ENCODE measurements at places on chromosomes 4 and X.

GRCh38 chrX:71111921-71112431, 599 bp upstream of the IL2RG start:
- no peak for DNase-seq

GRCh38 chr4:70954032-70954431, 39.4 kb upstream of the DCK start:
- no peak for DNase-seq

DNA sequence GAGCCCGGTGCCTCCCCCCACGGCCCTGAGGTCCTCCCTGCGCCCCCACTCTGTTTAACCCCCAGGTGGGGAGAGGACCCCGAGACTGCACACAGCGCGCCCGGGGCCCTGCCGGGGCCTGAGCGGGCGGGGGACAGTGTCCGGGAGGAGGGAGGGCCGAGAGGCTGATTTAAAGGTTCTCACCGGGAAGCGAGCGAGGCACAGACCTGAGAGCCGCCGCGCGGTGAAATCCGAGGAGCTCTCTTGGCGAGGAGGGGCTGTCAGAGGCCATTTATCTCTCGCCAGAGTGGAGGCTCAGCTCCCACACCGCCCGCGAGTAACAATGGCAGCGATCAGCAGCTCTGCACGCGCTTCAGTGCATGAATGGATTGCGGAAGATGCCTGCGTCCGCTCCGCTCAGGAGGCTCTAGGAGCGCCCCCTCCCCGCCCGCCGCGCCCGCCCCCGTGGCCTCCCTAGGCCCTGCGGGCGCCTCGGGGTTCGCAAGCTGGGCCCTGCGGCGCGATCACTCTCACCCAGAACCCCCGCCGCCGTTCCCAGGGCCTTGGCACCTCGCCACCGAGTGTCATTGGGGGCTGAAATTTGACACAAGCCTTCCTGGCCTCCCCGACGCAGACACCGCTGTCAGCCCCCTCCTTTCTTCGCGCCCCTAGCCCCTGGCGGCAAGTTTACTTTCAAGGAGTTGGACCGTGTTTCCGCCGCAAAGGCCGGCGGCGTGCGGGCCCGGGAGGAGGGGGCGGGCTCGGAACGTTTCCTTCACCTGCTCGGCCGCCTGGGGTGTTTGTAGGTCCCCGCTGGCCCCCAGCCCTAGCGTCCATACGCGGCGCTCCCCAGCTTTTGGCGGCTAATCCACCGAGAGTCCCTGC, 48.7 kb upstream of the BCOR start:
- DNase-seq: no peak

GRCh38 chr4:120052856-120053255, 13.8 kb downstream of the MAD2L1 start:
- no peak for DNase-seq

DNA sequence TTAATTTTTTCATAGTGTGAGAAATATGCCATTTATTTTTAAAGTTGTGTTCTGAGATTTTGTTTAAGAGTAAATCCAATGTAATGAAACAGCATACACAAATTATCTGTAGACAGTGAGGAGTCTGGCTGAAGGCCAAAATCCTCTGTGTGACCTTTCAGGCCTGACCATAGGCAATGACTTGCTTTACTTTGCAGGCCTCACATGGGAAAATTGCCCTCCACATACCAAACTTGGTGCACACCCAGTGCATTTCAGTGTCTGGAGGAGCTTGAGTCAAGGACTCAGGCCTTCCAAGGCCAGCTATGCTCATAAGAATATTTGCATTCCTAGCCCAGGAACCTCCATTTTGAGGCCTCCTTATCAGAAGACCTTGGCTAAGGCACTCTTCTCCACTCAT, 430.1 kb downstream of the GABRG1 start:
- DNase-seq: no peak

- no peak for DNase-seq
Measured at GRCh38 chr4:165720411-165721082, 152.5 kb upstream of the TLL1 start.

DNA sequence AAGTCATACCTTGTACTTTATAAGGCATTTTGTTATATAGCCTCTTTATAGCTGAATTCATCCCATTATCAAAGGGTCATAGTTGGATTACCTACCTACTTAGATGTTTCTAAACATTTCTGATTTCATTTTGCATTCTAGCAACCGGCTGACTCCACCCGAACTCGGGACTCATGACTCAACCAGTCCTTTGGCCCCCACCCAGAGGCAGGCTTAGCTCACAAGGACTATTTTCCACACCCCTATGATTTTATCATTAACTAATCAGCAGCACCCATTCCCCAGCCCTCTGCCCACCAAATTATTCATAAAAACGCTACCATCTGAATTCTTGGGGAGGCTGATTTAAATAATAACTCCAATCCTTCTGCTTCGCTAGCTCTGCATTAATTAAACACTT, 79.9 kb upstream of the EGFL6 start:
- no peak for DNase-seq

DNA sequence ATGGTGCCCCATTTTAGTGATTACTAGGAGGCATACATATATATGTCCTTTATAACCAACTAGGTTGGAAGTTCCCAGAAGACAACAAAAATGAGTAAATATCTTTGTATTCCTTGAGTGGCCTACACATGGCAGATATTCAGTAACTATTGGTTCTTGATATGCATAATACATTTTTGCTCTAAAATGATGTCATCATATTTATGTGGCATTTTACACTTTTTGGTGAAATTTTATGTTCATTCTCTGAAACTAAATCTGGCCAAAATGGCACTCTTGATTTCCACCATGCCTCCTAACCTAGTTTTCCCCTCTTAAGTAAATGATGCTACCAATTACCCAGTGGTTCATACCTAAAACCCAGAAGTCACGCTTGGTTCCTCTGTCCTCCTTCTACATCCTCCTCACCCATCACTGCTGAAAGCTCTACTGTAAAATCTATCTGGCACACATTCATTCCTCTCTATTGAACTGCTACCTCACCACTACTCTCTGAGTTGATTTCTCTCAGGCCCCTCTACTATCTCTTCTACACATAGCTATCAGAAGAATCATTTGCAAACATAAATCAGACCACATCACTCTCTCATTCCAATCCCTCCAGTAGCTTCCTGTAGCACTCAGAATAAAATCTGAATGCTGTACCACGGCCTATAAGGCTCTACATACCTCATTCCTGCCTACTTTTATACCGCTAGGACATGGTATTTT, 13.4 kb downstream of the SLC10A7 start:
- no peak for DNase-seq

- no peak for DNase-seq
Measured at GRCh38 chr4:81650606-81651242, 179.0 kb upstream of the RASGEF1B start.

DNA sequence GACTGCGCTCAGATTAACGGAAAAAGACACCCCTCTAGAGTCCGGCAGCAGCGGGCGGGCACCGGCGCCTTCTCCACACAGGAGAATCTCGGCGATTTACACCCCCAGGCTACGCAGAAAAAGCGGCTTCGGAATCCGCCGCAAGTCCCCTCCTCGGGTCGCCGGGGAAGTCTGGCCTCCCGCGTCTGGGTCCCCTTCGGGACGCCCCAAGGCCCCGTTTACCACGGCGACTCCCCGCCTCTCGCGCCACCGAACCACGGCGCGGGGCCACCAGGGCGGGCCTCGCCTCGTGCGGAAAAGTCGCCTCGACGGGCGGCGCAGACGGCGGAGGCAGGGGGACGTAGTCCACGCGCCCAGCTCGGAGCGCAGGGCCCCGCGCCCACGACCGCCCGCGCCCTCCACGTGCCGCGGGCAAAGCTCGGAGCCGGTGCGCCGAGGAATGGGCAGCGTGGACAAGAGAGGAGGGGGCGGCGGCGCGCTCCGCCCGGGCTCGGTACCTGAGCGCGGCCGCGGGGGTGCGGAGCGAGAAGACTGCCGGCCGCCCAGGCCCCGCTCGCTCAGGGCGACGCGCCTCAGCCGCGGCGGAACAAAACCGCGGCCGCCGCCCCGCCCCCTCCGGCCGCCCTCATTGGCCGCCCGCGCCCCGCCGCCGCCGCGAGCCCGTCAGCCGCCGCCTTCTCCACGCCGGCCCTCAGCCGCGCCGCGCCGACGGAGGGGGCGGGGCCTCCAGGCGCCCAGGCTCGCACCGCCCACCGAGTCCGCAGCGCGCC, at the start of gene FAM53A:
Gene FAM53A (minus strand): TSS at position 578 of the 770 bp plus-strand sequence. CDS start 15,572 bp downstream, outside the sequence.
- no peak for DNase-seq

- no peak for DNase-seq
Measured at GRCh38 chr4:30181918-30182317, 538.3 kb upstream of the PCDH7 start.

DNA sequence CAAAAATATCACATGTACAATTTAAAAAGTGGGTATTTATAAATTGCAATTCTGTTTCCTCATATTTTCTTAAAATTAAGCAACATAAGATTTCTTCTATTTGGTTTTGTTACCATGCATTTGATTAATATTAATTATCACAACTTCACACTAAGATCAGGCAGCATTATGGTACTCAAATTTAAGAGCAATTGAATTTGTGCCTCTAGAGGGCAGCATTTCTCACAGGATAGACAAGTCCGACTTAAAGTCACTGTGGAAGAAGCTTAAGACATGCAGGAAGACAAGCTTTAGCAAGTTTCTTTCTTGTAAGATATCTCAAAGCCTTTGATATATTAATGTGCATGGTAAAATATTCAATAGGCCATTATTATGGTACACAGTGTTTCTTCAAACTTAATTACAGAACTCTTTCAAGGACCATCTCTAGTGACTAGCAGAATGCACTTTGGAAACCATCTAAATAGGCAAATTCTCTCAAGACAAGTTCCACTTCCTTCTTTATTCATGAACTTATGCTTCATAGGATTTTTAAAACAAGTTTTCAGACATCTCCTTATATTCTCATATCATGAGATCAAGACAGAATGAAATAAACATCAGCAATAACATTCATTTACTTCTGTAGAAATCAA, 35.0 kb downstream of the FBXW7 start:
- peak; percentile 14 for DNase-seq

GRCh38 chr4:141391771-141392170, 171.1 kb downstream of the ZNF330 start:
- no peak for DNase-seq

DNA sequence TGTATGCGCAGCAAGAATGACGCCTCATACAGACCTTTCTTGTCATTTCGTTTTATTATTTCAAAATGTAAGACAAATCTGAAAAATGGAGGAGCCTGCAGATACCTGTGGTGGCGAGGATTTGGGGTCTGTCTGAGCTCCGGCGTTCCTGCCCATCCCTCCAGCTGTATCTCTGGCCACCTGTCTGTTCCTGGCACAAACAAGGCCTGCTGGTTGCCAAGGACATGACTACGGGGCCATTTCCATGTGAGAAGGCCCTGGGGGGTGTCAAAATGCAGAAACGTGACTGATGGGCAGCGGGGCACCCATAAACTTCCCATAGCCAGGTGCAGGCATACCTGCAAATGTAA, 591 bp upstream of the TSPAN7 start:
- DNase-seq: no peak

DNA sequence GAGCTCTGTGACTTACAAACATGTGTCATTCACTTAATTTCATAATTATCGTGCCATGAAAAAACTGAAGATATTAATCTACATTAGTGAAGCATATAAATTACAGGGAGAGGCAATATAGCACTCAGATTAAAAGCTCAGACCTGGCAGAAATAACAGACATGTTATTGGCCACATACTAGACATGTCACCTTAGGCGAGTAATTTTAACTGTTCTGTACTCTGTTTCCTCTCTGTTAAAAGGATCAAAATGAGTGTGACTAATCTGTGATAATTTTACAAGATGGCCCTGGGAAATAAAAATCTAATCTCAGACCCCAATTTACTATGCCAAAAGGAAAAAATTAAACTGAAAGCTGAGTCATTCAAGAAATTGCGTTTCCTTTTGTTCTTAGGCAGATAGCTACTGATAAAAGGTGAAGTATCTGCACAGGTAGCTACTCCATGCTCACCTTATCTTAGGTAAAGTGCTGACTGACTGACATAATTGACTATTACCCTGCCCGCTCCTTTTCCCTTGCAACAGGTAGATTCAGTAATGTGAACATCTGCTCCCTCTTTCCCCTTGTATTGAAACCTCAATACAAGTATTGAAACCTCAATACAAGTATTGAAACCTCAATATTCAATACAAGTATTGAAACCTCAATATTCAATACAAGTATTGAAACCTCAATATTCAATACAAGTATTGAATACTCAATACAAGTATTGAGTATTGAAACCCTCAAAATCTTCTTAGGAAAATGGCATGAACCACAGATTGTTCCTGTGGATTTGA, 33.2 kb downstream of the RELL1 start:
- no peak for DNase-seq

- no peak for DNase-seq
Measured at GRCh38 chrX:24563291-24564010, 83.7 kb downstream of the PCYT1B start.

DNA sequence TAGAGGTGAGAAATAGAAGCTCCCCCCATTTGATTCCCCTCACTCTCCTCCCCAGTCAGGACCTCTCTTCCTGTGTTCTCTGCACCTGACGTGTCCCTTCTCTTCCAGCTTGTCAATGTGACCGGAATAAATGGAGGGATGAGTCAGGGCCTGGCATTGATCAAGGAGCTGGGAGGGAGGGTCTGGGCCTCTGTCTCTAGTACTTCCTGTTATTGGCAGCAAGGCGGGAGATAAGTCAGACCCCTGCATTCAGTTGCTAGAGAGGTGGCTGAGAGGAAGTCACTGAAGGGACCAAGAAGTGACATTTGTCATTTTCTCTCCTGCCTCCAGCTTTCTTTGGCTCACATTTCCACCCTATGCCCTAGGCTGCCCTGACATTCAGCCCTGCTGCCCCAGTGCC, 35.1 kb upstream of the ZNF41 start:
- no peak for DNase-seq

DNA sequence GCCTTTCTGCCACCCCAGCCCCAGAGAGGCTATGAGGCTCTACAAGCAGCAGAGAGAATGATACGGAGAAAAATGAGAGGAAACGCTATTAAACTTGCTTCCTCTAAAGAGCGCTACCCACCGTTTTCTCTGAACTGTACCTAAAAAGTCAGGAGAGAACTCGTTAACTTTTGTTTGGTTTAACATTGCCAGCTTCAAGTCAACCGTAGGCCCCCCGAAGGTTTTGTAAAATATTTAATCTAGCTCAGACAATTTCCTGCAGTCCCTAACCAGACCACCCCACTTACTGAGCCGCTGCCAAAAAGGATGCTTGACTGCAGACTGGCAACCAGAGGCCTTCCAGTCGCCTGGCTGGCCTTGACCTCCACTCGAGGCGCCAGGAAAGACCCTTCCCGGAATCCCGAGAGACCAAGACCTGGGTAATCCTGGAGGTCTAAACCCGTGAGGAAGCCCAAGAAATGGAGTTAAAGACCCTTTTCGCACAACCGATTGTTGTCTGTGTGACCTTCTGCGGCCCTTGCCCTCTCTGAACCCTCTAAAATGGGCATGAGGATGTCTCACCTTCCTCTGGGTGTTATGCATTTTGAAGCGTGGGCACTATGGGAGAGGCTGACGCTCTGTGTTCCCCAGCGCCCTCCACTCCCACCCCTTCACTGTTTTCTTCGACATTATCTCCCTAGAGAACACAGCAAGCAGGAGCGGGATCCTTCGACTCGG, 86.3 kb downstream of the BCOR start:
- no peak for DNase-seq

DNA sequence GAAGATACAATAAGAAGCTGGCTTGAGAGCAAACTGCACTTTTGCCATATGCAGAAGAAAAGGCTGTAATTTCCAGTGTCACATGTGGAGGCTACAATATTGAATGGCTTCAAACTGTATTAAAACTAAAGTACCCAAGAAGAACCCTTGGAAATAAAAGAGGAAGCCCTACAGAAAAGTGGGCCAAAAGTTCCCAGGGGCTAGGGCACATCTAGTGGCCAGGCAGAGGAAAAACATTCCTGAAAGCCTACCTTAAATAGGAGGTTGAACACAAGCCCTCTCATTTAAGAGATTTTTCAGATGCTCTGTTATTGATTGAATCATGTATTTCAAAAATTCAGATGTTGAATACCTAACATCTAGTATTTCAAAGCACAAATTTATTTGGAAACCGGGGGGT, 40.6 kb upstream of the PRDX4 start:
- DNase-seq: no peak
